LoVo (cell line): ENCODE measurements at places on chromosomes 5 and 9.

- DNase-seq: no peak
These were observed 20.0 kb upstream of the AGGF1 start for GRCh38 chr5:77010243-77010642.

- no peak for DNase-seq
These were observed 88.9 kb downstream of the CYFIP2 start for GRCh38 chr5:157354800-157355199.

- no peak for DNase-seq
These were observed 102.0 kb upstream of the TSLP start for GRCh38 chr5:110969502-110969901.

DNA sequence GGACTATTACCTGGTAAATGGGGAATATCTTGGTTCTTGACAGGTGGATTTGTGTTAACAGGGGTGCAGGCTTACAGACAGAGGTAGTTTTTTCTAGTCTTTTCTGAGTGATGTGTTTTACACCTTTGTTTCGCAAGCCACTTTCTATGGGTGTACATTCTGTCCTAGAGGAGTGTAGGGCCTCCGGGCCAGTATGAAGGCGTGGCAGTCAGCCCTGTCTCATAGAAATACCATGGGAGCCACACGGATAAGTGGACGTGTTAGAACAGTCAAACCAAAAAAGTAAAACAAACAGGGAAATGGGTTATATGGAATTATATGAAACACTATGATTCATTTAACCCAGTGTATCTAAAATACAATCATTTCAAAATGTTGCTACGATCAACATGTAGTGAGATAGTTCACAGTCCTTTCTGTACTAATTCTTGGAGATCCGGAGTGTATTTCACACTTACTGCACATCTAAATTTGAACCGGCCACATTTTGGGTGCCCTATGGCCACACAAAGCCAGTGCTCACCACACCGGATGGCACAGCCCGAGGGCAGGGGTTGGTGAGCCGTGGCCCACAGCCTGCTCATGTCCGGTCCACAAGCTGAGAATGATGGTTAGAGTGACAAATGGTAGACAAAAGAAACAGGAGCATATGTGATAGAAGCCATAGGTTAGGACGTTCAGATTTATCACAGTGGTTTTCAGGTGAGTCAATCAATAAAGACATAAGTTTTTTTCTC lies 80.1 kb upstream of the IRX4 start:
- DNase-seq: no peak

- no peak for DNase-seq
These were observed 2.1 kb downstream of the RIC1 start for GRCh38 chr9:5631026-5631425.

DNA sequence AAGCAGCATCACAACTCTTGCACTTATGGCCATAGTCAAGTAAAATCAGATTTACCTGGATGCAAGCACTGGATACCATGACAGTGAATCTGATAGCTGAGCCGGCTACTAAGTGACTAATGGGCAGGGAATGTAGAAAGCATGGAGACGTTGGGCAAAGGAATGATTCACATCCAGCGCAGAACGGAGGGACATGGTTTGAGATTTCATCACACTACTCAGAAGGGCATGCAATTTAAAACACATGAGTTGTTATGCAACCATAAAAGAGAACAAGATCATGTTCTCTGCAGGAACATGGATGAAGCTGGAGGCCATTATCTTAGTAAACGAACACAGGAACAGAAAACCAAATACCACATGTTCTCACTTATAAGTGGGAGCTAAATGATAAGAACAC lies 169.1 kb upstream of the PIK3R1 start:
- peak; percentile 37 for DNase-seq

DNA sequence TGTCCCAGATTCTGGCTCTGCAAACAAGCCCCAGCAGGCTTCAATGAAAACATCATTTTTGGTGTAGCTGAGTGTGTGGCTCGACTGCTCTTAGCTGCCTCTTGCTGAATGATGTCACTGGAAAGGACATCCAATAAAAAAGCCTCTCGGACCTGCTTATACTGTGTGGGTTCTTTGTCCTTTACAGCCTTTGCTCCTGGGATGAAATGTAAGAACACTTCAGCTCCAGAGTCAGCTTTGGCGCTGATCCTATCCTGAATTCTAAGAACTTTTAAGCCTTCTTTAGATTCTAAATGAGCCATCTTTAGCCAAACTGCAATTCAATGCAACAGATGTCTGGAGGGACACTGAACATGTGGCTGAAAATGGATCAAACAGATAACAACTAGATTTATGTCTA lies 404.6 kb upstream of the C9orf72 start:
- DNase-seq: no peak

- no peak for DNase-seq
These were observed 44.7 kb upstream of the PRLR start for GRCh38 chr5:35274839-35275509.

- peak; percentile 41 for DNase-seq
These were observed 7.4 kb upstream of the PPP3R2 start for GRCh38 chr9:101601904-101602765.

- no peak for DNase-seq
These were observed 103.7 kb downstream of the CMYA5 start for GRCh38 chr5:79793304-79793703.
